Activated CD4-positive, alpha-beta T cell treated with anti-CD3 and anti-CD28 coated beads, Interleukin-2, amount 10 ng/mL, durations not matched to agents 7 days and 5 days (primary cell): ENCODE measurements at places on chromosomes 3 and 15. TPM values are rescaled to one million over a fixed set of nuclear protein-coding genes. Genes with fewer than 3 reads are reported as not detected.

DNA sequence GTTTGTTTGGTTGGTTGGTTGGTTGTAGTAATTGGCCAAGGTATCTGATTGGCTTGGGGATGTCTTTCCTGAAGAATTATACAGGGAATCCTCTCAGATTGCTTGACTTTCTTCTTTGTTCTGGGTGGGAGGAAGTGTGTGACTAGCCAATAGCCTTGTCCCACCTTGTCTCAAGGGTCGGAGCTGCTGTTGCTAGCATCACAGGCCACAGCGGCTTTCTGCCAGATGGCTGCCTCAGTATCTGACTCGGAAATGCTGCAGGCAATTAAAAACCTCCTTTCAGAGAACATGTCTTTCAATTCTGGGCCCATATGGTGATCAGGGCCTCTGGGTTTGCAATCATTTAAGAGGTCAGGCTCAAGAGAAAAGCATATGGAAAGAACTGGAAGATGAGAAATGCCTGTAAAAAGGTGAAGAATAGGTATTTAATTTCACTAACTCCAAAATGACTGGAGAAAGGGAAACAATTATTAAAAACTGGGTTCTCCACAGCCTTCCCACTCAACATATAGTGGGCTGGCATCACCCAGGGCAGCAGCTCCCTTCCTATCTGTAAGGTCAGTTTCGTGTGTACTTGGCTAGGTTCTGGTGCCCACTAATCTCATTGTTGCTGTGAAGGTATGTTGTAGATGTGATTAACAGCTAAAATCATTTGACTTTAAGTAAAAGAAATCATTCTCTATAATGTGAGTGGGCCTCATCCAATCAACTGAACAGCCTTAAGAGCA lies 32.4 kb downstream of the TGFBR2 start:
- peak overlapping the region; percentile 43 for H3K4me3 ChIP-seq
- no peak for DNase-seq
- peaks cover 97% of the 10 kb centered on the region for H3K4me1 ChIP-seq
- H3K27ac ChIP-seq, result peak overlapping the region; percentile 94

DNA sequence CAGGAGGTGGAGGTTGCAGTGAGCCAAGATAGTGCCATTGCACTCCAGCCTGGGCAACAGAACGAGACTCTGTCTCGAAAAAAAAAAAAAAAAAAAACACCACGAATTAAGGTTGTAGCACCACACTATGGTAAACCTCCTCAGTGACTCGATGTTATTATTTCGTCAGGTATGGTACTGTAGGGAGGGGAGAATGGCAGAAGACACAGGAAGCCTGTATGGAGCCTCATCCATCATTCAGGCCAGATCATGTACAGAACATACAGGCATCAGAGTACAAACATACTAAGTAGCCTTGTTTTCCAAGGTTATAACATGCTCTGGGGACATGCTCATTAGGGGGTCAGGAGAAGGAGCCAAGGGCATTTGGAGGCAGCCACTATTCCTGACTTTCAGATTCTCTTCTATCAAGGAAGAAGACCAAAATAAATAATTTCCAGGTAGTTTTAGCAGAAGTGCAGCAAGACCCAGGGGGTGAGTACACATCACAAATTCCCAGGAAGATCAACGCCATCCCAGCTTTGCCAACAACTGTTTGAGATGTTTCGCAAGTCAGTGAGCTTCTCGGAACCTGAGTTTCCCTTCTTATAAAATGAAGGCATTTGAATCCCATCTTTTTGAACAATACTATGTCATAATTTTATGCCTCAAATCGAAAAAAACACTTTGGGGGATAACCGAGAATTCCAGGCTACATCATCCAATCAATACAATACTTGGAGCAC lies 79.8 kb downstream of the FOXP1 start:
- no peak overlapping the region for H3K4me3 ChIP-seq
- H3K27ac ChIP-seq, result no peak overlapping the region
- H3K4me1 ChIP-seq, result peaks cover 30% of the 10 kb centered on the region
- H3K36me3 ChIP-seq, result peaks cover 13% of the 10 kb centered on the region

DNA sequence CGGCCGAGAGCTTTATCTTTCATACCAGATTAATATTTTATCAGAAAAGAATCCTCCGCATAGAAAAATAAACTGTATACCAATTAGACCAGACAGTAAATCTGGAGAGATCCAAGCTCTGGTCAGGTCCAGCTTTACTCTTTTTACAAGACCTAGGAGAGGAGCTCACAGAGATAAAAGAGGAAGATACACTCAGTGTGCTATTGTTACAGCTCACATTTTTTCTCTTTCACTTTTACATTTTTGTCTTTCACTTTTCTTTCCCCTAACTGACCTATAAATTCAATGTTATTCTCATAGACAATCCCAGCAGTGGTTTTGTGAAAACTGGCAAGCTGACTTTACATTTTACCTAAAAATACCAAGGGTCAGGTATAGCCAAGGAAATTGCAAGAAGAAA lies 55.8 kb downstream of the GUCA1C start:
- H3K36me3 ChIP-seq, result no peaks in the 10 kb centered on the region
- H3K4me3 ChIP-seq, result no peak overlapping the region
- DNase-seq, result no peak

DNA sequence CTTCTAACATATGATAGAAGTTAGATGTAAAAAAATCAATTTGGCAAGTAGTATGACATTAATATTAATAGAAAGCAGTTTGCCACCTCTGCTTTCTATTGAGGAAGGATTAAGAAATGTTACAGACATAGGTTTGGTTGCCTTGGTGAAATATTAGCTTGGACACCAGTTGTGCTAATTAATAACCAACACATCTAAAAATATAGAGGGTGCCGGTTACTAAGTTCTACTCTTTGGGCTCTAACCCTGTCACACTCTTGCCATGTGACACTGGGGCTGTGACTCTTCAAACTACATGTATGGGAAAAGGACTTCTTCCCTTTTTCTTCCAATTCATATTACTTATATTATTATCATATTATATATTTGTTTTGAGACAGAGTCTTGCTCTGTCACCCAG lies 64.4 kb downstream of the TRIM71 start:
- peaks cover 38% of the 10 kb centered on the region for H3K27me3 ChIP-seq
- peaks cover 5% of the 10 kb centered on the region for H3K36me3 ChIP-seq
- no peak for DNase-seq
- no peak overlapping the region for H3K4me3 ChIP-seq
- H3K27ac ChIP-seq, result no peak overlapping the region

DNA sequence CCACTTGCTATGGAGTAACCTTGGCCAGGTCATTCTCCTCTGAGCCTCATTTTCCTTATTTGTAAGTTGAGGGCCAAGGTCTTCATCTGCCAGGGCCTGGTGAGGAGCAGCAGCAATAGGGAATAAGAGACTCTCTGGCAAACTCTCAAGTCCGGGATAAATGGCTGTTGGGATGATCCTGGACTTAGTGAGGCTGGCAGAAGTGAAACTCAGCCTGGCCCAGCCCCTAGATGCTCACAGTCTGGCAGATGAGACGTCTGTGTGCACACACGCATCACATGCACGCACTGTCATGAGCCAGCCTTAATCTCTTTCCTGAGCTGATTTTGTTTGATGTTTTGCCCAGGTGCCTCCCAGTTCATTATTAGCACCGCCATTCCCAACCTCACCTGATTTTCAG lies 26.8 kb downstream of the SLC6A6 start:
- peaks cover 97% of the 10 kb centered on the region for H3K4me1 ChIP-seq
- peak overlapping the region; percentile 96 for H3K27ac ChIP-seq
- H3K36me3 ChIP-seq, result peaks cover 4% of the 10 kb centered on the region
- no peak overlapping the region for H3K4me3 ChIP-seq
- H3K27me3 ChIP-seq, result no peaks in the 10 kb centered on the region

DNA sequence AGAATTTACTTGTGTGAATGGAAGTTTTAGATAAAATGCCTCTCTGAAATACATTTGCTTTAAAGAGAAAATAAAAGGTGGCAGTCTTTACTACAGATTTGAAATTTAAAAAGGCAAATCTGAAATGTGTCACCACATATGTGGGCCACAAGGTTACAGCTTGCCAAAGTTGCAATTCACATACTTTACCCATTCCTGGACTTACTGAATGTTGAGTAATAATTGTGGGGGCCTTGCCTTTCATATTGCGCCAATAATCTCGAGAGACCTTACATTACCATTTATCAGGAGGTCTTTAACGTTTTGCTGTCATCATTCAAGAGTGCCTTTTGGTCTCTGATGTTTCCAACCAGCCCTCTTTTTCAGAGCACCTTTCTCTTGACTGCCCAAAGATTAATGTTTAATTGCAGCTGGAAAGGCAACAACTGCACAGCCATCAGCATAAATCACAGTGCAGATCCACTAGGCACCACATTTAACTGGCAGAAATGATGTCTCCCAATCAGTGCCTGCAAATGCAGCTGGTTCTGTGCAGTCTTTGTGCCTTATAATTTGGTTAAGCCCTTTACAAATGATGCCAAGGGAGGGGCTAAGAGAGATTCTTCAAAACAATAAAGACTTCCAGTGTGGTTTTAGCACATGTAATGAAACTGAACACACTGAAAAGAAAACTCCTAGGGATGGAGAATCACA lies 206.8 kb downstream of the MAGI1 start:
- H3K4me1 ChIP-seq, result no peaks in the 10 kb centered on the region
- no peaks in the 10 kb centered on the region for H3K27me3 ChIP-seq
- no peak overlapping the region for H3K27ac ChIP-seq
- no peak for DNase-seq
- H3K36me3 ChIP-seq, result no peaks in the 10 kb centered on the region

GRCh38 chr3:29226706-29227105 lies 54.2 kb upstream of the RBMS3 start:
- H3K27ac ChIP-seq, result no peak overlapping the region
- DNase-seq, result no peak
- no peaks in the 10 kb centered on the region for H3K27me3 ChIP-seq
- no peak overlapping the region for H3K4me3 ChIP-seq
- no peaks in the 10 kb centered on the region for H3K36me3 ChIP-seq
- H3K4me1 ChIP-seq, result no peaks in the 10 kb centered on the region

- no peak overlapping the region for H3K27ac ChIP-seq
- H3K4me1 ChIP-seq, result peaks cover 32% of the 10 kb centered on the region
Measured at GRCh38 chr3:18843983-18844382, 304.3 kb upstream of the KCNH8 start.

- no peak overlapping the region for H3K4me3 ChIP-seq
- H3K27me3 ChIP-seq, result peaks cover 4% of the 10 kb centered on the region
- H3K36me3 ChIP-seq, result no peaks in the 10 kb centered on the region
- DNase-seq, result no peak
Measured at GRCh38 chr3:156161172-156161571, 40.8 kb downstream of the KCNAB1 start.

GRCh38 chr3:95028688-95029087 lies 965.8 kb downstream of the NSUN3 start:
- no peaks in the 10 kb centered on the region for H3K4me1 ChIP-seq
- DNase-seq, result no peak
- no peaks in the 10 kb centered on the region for H3K27me3 ChIP-seq

- no peak overlapping the region for H3K4me3 ChIP-seq
- H3K27ac ChIP-seq, result no peak overlapping the region
- no peak for DNase-seq
- peaks cover 5% of the 10 kb centered on the region for H3K27me3 ChIP-seq
- no peaks in the 10 kb centered on the region for H3K36me3 ChIP-seq
- no peaks in the 10 kb centered on the region for H3K4me1 ChIP-seq
Measured at GRCh38 chr15:88334436-88334835, 77.9 kb upstream of the NTRK3 start.

DNA sequence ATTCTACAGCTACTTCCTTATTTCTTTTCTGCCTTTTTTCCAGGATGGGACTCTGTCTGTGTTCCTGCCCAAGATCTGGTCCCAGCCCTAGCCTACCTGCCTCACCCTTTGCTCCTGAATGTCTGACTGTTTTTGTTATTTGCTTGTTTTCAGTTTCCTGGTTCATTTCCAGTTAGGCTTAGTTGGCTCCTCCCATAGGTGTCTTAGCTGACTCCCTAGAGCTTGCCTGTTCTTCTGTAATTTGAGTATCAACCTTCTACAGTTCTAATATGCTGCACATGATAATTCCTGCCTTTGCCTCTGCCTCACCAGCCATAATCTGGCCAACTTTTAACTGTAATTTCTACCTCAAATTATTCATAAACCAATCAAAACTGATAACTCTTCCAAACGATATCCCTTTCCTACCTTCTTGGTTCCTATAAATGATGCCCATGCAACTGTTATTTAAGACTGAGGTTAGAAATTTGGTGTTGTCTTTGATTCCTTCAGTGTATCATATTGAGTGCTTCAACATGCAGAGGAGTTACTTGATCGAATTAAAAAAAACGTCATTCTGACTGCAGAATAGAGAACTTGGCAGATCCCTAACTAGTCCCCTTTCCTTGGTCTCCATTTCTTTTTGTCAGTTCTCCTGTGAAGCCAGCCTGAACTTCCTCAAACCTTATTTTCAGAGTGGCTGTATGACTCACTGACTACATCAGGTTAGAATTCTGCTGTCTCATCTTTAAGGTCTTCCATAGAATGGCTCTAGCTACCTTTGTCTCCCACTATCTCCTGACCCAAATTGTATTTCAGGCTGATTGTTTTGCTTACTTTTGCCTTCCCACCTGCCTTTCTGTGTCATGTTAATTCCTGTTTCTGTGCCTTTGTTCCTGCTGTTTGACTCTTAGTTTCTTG lies 8.4 kb downstream of the GOLM2 start:
- H3K27ac ChIP-seq, result peak overlapping the region; percentile 37
- DNase-seq, result no peak
- H3K4me3 ChIP-seq, result no peak overlapping the region
- no peaks in the 10 kb centered on the region for H3K27me3 ChIP-seq

- DNase-seq, result peak; percentile 24
- H3K27me3 ChIP-seq, result no peaks in the 10 kb centered on the region
- H3K36me3 ChIP-seq, result peaks cover 29% of the 10 kb centered on the region
- H3K4me3 ChIP-seq, result peak overlapping the region; percentile 2
- H3K4me1 ChIP-seq, result peaks cover 53% of the 10 kb centered on the region
Measured at GRCh38 chr3:153621953-153622352, 459.9 kb downstream of the RAP2B start.

DNA sequence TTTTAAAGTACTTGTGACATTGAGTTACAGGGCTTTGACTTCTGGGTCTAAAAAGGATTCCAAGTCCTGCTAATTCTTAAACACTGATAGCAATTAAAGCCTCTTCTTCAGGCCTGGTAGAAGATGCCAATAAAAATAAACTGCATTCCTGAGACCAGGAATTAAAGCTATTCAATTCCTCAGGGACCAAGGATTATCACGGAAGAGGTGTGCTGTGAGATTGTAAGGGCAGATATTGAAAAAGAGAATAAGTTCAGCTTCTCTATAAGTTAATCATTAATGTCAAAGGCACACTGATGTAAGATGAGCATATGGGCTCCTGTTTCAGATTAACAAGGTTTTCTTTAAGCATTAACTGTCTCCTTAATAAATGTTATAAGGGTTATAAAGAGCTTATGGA lies 611.3 kb downstream of the SI start:
- no peak overlapping the region for H3K27ac ChIP-seq
- no peaks in the 10 kb centered on the region for H3K27me3 ChIP-seq
- no peak overlapping the region for H3K4me3 ChIP-seq
- H3K4me1 ChIP-seq, result no peaks in the 10 kb centered on the region
- no peak for DNase-seq

ST8SIA2 gene
- total RNA-seq, result not detected

OR4F15 gene
- not detected for total RNA-seq

CX3CR1 gene
- total RNA-seq, result 1.5 TPM

SGO1 gene
- total RNA-seq, result 35.6 TPM

SLTM gene
- 128 TPM for total RNA-seq

CPLX3 gene
- 0.12 TPM for total RNA-seq

BTBD1 gene
- total RNA-seq, result 50.4 TPM

PRR20G gene
- not detected for total RNA-seq

CCDC54 gene
- not detected for total RNA-seq
